ENCODE measurements at places on chromosomes 5 and 9.

DNA sequence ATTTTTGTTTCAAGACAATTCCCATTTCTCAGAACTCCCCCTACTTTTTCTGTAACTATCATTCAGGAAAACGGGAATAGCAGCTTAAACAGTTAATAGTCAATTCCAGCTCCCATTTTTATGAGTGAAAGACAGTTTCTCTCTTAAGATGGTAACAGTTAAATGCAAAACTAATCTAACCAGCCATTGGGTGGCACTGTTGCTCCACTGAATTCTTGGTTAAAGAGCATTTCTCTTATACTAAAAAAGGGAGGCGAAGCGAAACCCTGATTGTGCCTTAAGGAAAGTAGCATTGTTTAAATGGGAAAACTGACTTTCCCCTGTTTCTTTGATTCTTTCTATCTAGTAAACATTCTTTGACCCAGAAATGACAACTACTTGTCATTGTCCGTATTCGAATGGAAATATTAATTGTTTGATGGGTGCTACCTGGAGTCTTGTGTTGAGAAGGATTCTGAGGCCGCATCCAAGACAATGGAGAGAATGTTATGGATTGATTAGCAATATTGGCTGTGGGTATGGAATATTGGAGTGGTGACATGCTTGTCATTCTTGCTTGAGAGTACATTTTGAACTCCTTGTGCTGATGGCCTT lies 507.8 kb downstream of the MAT2B start:
- peak; percentile 73 for DNase-seq

GRCh38 chr5:172007175-172008110 lies 1.0 kb upstream of the FBXW11 start:
- peak; percentile 40 for DNase-seq

GRCh38 chr5:54872810-54873209 lies 112.6 kb downstream of the ESM1 start:
- DNase-seq = no peak

GRCh38 chr5:104998169-104998568 lies 1435.6 kb upstream of the NUDT12 start:
- no peak for DNase-seq

DNA sequence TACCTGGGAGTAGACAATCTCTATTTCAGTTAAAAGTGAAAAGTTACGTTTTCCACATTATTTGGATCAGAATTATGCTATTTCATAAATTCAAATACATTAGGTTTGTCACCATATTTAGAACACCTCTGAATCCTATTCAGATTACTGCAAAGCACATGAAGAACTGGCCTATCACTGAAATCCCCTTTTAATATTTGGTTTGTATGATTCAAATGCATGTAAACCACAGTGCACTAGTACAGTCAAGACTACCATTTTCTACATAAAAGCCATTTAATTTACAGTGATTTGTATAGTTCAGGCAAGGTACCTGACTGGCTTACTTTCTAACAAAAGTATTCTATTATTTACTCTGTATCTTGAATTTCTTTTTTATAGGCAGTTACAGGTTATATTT lies 212.5 kb downstream of the MEF2C start:
- no peak for DNase-seq

DNA sequence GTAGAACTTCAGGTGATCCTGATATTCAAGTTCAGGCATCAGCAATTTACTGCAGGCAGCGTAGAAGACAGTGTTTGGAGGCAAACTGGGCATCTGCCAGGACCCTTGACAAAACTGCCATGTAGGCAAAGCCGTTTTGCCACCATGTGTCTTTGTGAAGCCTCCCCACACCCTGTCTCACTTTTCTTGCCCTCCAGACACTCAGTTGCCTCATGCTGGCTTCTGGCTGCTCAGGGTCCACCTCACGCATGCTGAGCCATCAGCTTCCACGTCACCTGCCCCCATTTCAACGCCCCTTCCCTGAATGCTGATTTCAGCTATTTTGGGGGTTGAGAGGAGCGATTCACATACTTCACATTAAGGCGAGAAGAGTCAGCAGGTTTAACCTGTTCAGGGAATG lies 165.2 kb upstream of the KLF9 start:
- no peak for DNase-seq

DNA sequence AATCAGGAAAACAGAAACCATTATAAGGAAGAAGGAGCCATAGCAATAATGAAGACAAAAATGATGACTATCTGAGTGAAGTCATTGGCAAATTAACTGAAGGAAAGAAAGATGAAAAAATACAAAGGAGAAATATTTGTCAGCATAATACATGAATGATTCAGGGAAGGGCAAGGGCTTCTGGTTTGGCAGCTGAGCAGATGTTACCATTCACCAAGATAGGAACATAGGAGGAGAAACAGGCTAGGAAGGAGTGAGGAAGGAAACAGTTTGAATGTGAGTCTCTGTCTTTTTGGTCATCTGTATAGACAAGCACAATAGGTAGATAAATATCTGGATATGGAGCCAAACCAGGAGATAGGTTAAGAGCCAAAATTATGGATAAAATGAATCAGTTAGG lies 296.0 kb downstream of the ISL1 start:
- DNase-seq = no peak

DNA sequence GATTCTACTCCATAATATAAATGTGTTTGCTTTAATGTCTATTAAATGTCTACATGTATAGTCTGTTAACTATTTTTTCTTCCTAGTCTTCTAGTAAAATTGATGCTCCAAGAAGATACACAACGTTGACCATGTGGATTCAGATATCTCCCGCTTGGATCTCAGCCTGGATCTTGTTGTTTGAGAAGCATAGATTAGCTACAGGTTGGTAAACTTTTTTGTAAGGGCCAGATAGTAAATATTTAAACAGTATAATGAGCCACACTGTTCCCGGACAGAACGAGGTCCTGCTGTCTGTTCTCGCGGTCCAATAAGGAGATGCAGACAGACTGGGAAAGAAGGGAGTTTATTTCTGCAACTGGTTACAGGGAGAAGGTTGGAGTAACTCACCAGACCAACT lies 86.2 kb upstream of the IL12B start:
- DNase-seq = no peak

DNA sequence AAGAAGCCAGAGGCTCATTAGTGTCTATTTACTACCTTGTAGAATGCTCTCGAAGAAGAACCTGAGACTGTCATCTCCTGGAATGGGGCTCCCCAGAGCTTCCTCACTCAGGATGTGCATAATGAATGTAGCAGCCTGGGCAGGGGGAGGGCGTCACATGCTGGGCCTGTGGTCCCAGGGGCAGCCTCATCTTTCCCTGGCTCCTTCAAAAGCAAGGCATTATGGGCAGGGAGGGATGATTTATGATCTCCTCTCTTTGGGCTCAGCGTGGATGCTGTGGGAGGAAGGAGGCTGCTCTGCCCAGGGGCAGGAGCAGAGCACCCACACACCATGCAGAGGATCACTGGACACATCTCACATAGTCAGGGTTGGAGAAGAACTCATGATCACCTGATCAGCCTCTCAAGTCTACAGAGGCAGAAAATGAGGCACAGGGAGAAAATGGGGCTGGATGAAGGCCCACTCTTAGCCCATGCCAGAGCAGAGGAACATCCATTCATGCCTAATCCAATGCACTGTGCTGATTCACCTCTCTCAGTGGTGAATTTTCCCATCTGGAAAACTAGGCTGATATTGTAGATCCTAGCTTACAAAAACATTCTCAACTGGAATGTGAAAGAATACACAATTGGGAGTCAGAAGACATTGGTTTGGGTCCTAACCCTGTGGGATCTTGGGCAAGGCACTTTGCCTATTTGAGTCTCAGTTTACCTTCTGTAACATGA lies 173.7 kb downstream of the CARTPT start:
- no peak for DNase-seq

GRCh38 chr5:167861129-167861927 lies 430.1 kb upstream of the WWC1 start:
- no peak for DNase-seq

DNA sequence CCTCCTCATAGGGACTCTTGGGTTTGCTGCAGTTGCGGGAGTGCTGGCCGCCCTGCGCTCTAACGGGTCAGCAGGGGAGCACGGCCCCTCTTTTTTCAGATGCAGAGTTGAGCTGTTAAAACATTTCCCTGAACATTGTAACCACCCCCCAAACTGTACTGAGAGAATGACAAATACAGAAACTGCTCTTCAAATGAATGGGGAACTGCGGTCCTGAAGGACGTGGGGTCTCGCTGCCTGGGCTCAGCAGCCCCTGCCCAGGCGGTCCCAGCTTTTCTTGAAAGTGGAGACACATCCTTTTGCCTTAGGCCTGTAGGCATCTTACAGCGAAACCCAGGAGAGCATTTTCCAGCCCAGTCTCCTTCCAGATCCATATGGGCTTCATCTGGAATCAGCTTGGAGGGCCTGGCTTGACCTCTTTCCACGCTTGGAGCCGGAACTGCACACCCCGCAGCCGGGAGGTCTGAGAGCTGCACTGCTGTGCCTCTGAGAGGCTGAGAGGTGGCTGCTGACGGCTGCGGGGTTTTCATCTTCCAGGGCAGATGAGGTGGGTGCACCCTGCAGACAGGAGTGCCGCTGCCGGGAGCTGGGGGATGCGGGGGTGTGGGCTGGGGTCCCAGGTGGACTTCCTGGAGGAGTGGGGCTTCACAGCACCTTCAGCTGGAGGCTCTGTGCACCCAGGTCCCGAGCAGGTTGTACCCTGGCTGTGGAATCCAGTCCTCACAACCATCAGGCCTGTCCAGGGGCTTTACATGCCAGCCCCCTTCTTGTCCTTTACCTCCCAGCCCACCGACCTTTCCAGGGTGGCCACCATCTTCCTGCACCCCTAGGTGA lies 1.2 kb upstream of the AGPAT2 start:
- DNase-seq = no peak
